NCI-H2107 (cell line): ENCODE measurements at places on chromosomes 7 and 10.

DNA sequence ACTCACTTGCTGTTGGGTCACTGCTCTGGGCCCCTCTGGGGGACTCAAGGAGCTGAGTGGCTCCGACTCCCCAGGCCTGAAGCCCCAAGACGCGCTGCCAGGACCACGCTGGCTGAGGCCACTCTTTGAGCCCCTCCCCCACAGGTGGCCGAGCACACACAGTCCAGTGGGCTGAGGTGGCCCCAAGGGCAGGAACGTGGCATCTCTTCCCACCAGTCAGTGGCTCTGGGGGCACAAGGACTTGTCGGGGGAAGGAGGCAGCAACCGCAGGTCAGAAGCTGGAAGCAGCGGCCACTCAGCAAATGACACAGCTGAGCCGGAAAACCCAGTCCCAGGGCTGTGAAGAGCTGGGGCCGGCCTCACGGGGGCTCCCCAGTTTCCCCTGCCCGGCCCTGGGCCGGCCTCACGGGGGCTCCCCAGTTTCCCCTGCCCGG, 24.1 kb downstream of the GRIFIN start:
- DNase-seq = no peak

- no peak for DNase-seq
These were observed 37.7 kb downstream of the ASB13 start for GRCh38 chr10:5628451-5629302.

DNA sequence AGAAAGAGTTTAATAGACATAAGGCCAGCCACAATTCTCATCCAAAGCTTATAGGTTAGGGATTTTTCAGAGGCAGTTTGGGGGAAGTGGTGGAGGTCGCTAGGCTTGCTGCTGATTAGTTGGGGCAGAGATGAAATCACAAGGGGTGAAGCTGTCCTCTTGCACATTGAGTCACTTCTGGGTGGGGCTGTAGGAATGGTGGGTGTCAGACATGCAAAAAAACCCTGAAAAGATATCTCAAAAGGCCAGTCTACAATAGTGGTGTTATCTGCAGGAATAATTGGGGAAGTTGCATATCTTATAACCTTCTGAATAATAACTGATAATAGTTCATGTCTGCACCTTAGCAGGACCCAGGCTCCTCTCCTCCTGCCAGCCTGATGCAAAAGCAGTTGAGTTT, 2.1 kb downstream of the FAM24B start:
- DNase-seq = no peak

GRCh38 chr7:1555046-1555812, 776 bp downstream of the TMEM184A start:
- DNase-seq = peak; percentile 59

DNA sequence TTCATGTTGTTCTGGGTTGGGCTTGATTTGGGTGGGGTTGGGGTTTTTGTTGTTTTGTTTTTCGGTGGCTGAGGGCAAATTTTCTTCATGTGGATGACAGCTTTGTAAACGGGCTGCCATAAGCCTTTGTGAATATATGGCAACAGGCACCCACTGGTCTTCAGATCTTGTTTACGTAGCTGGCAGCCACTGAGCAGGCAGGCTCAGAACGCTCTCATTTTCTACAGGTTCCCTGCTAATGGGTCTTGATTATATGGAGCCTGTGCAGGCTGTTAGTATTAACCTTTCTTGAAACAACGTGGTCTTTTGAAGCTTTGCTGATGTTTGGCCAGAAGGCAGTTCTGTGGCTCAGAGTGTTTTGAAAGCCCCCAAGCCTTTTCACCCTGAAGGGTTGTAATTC, 199.7 kb downstream of the TNS3 start:
- no peak for DNase-seq

DNA sequence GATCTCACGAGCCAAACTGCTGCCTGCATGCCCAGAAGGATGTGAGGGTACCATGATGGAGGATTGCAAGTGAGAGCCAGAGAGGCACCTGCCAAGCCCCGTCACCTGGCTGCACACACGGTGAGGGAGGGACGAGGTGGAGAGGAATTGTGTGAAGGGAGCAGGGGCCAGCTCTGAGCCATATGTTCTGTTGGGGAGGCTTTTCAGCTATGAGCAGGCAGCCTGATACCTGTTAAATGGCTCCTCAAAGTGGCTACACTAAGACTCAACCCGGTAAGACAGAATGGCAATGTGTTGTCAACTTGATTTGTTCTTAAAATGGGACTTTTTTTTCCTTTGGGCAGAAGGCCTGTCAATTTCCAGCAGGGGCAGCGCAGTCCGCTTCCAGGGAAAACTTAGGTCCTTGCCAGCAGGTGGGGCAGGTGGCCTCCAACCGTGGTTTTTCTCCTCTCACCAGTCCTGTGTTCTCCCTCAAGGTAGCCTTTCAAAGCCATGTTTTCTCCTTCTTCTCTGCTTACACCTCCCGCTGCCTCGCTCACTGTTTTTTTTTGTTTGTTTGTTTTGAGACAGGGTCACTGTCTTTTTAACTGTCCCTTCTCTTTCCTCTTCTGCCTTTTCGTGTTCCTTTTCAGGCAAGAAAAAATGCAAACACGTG, 57.7 kb upstream of the ZNRF2 start:
- peak; percentile 19 for DNase-seq

DNA sequence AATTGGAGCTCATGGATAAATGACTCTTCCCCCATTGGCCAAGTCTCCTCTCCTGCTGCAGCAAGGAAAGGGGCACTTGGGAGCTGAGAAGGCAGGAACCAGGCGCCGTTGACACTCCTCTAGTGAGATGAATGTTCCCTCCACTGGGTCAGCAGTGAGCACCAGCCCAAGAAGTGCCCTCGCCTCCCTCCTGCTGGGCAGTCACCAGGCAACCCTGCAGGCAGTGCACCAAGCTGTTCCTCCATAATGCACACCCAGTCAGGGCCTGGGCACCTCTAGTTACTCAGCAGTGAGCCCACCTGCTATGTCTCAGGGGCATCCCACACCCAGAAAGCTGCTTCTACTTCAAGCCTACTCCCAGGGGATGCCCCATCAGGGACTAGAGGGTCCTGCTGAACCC, 84.3 kb downstream of the KCNMA1 start:
- no peak for DNase-seq

DNA sequence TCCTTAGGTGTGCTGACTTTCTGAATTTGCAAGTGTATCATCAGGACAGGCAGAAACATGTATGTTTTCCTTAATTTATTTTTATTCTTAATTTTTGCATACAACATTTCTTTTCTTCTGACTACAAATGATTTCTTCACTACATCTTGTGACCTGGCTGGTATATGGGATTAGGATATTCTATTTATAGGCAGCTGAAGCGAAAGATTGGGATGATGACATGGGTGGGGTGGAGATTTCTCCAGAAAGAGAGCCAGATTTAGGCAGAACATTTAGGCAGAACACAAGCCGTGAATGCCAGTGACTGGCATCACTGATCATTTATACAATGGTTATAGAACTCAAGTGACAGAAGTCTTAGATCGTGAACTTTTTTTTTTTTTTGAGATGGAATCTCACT, 256.7 kb downstream of the KLF6 start:
- no peak for DNase-seq

DNA sequence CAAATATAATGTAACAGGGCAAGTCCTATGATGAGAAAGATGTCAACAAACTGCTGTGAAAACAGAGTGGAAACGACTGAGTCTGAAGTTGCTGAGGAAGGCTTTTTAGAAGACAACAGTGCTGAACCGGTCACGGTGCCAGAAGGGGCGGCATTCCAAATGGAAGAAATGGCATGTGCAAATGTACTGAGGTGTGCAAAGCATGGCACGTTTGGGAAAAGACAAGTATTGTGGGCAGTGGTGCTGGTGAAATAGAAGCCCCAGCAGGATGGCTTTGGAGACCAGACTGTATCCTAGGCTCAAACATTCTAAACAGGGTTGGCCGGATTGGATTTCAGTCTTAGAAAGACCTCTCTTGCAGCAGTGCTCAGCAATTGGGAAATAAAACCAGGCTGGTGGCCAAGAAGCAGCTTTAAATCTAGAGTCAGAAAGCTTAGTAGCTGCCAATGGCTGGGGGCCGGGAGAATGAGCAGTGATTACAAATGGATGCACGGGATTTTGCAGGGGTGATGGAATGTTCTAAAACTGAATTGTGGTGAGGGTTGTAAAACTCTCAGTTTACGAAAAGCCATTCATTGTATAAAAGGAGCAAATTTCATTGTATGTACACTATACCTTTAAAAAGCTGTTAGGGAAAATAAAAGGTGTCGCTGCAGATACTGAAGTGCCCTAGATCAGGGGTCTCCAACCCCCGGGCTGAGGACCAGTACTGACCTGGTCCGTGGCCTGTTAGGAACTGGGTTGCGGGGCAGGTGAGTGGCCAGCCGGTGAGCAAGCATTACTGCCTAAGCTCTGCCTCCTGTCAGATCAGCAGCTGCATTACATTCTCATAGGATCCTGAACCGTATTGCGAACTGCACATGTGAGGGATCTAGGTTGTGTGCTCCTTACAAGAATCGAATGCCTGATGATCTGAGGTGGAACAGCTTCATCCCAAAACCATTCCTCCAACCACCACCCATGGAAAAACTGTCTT, 141.6 kb downstream of the HIBADH start:
- DNase-seq = no peak

DNA sequence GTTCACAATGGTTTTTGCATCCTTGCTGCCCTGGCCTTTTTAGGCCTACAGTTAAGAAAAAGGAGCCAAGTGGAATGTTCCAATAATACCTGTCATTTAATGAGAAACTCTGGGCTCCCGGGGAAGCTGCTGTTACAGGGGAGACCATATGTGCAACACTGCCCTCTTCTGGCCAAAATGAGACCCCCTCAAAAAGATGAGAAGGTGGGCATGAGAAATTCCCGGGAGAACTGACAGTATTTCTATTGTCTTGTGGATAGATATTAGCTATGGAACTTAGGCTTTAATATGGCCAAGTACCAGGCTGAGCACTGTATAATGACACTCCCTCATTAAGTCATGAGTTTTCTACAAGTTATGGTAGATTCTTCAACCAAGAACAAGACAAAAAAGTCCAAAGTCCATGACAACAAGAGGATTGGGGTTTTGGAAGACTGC, 99.4 kb downstream of the CCDC3 start:
- DNase-seq = peak; percentile 12

DNA sequence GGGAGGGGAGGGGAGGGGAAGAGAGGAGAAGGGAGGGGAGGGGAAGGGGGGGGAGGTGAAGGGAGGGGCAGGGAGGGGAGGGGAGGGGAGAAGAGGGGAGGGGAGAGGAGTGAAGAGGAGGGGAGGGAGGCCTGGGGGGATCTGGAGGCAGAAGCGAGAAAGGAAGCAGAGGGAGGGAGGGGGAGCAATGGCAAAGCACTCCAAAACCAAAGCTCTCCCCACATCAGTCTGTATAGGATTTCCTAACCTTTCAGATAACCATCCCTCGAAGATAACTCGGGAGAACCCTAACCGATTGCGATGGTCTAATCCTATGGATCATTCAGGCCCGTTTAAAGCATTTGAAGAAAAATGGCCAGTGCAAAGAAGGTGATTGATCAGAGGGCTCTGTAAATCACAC, 19.0 kb downstream of the EBF3 start:
- DNase-seq = no peak

DNA sequence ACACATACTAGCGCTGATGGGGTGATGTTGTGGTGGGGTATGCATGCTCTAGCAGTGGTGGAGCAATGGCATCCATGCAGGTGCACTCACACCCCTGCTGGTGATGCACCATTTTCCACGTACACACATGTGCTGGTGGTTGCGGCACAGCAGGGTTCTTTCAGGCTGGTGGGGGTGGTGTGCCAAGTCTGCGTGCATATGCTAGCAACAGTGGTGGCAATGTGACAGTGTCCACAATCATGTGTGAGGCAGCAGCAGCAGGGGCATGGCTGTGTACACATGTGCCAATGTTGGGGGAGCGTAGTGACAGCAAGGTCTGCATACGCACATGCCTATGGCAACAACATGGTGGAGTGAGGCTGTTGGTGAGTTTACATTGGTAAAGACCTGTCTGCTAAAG, 148.1 kb downstream of the ZWINT start:
- DNase-seq = no peak

DNA sequence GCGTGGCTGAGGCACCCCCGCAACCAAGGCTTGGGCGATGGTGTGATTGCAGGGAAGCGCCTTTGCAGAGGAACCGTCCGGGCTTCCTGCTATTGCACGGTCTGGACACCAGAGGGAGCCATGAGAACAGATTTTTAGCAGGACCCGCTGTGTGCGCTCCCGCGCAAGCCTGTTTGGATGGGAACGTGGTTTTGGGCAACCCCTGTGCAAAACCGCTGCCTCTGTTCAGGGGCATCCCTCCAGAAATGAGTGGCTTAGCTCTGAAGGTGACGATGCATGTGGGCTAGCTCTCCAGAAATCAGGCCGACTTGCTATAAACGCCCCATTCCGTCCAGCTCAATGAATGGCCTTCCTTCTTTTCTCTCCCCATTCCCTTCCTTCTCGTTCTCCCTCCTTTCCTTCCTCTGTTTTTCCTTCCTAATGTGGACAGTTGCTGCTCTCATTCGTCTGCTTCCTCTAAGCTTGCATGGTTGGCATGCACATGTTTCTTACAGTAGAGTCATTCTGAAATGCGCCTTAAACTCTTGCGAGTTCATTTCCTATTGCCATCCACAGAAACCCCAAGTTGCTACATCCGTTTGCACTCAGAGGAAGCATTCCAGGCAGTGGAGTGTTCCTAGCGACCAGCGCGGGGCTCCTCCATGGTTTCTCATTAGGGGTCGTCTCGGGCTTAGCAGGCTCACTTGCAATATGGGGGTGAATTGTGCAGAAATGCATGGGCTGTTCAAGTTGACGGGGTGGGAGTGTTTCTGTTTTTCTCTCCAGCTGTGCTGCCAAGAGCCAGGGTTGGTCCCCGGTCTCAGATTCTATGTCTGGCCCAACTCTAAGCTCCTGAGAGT, 302.5 kb upstream of the GALNT17 start:
- no peak for DNase-seq

DNA sequence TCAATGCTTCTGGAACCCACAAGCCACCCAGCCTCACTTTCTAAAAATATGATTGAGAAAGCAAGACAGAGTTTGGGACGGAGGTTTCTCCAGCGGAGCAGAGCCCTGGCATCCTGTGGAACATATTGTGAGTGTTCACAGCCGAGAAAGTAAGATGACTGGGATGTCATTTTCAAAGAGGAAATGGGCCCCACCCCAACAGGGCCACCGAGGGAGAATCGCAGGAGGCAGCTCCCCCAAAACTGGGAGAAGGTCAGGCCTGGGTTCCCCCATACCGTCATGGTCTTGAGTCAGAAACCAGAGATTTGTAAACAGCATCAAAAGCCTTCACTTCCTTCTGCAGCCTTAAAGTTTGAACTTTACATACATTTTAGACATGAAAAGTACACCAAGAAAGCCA, 560.0 kb downstream of the PTPRN2 start:
- no peak for DNase-seq

- DNase-seq = no peak
These were observed 150.0 kb upstream of the PRR15 start for GRCh38 chr7:29413626-29414136.
